ENCODE measurements at places on chromosomes 11 and 22. TPM values are rescaled to one million over a fixed set of nuclear protein-coding genes. Genes with fewer than 3 reads are reported as not detected.

The LRRC10B gene
- total RNA-seq: not detected

The MS4A3 gene
- not detected for total RNA-seq

- no peak for DNase-seq
Measured at GRCh38 chr11:46856605-46857343, 10.7 kb upstream of the CKAP5 start.

GRCh38 chr11:75149766-75150465 lies 991 bp upstream of the SLCO2B1 start:
- DNase-seq: no peak

All from HepG2 (cell line).